ENCODE measurements at places on chromosomes 5 and 9.

DNA sequence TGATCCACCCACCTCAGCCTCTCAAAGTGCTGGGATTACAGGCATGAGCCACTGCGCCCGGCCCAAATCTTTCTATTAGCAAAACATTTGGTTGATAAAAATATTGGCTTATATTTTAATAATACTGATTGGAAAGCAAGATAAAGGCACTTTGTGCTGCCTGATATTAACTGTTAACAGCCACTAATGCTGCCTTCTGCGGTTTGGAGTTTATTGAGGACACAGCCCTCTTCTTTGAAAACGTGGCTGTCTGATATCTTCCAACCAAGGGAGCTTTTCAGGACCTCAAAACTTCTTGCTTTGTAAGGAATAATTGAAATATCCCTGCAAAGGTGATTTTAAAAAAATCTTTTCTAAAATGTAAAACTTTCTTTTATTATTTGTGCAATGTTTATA, 94.0 kb downstream of the IQGAP2 start:
- DNase-seq, result no peak

- peak; percentile 77 for DNase-seq
These were observed 62.0 kb downstream of the ANKH start for GRCh38 chr5:14809369-14810155.

DNA sequence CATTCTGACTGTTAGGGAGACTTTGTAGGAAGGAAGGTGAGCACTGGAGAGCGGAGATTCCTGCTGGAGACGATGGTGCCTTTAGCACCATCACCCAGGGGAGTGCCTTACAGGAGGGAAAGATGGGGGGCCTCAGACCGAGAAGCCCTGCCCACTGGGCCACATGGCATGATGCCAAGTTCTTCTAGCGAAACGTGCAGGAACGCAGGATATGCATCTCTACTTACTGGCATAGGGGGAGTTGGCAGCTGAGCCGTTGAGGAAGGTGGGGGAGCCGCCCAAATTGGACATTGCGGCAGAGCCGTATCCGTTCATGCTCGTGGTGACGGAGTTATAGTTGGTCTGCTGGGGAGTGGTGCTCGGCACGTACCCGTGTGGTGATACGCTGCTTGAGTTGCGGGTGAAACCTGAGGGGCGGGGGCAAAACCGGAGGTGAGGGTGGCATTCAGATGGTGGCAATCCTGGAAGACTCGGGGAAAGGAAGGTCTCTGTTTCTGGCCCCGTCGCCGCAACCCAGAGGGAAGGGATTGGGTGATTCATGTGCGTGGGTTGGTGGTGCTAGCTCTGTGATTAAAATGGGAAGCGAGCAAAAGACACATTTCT, 387.7 kb downstream of the EBF1 start:
- DNase-seq, result no peak

GRCh38 chr5:65412842-65413241, 68.9 kb downstream of the ADAMTS6 start:
- no peak for DNase-seq

- DNase-seq, result no peak
These were observed 13.2 kb upstream of the CEL start for GRCh38 chr9:133048595-133048994.

DNA sequence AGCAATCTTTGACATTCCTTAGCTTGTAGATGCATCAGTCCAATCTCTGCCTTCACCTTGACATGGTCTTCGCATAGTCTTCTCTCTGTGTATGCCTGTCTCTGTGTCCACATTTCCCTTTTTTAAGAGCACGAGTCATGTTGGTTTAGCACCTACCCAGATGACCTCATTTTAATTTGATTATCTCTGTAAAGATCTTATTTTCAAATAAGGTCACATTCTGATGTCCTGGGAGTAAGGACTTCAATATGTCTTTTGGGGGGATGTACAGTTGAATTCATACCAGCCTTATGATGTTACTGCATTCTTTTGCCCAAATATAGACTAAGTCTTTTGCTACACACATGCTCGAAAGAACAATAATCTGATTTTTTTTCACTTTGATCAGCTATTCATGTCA, 6.9 kb downstream of the KCTD16 start:
- DNase-seq, result no peak

- no peak for DNase-seq
These were observed 4.0 kb downstream of the TSTD2 start for GRCh38 chr9:97629156-97629555.

- DNase-seq, result no peak
These were observed 20.0 kb upstream of the FCN1 start for GRCh38 chr9:134937566-134938345.

Data from central memory CD4-positive, alpha-beta T cell (primary cell).